ENCODE measurements at places on chromosomes 3 and 15.

DNA sequence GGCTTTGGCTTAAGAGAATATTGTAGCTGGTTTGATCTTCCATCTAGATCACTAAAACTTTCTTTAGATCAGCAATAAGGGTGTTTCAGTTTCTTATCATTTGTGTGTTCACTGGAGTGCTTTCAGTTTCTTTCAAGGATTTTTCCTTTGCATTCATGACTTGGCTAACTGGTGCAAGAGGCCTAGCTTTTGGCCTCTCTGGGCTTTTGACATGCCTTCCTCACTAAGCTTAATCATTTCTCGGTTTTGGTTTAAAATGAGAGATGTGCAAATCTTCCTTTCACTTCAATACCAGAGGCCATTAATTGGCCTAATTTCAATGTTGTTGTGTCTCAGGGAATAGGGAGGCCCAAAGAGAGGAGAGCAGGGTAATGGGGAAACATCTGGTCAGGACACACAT lies 30.3 kb upstream of the CCNB2 start:
- DNase-seq = no peak

- DNase-seq = no peak
Measured at GRCh38 chr3:159390656-159391212, 588.9 kb downstream of the MFSD1 start.

DNA sequence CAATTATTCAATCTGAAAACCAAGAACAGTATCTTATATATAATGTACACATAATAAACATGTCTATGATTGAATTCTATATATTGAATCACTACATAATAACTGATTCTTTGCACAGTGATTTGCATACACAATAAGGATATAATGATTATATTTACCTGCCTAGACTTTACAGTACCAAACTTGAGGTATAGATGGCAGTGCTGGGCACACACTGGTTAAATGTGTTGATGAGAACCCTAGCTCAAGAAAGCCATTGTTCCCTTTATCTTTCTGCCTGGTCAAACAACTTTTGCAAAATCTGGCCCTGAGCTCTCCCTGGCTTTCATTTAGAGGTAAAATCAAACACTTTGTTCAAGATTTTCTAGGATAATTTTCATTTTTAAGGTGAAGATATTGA lies 697.7 kb downstream of the TUSC7 start:
- DNase-seq = no peak

GRCh38 chr3:134827213-134827612 lies 32.2 kb downstream of the EPHB1 start:
- DNase-seq = no peak

Data from smooth muscle cell of the brain vasculature (primary cell).